Cardiac muscle cell (in vitro differentiated cells and primary cell): ENCODE measurements at places on chromosomes 11 and 22. TPM values are rescaled to one million over a fixed set of nuclear protein-coding genes. Genes with fewer than 3 reads are reported as not detected.

MUC2 gene
- 0.03 TPM in 1 of 2 replicates, not detected in the other for total RNA-seq

GRCh38 chr22:35921777-35922176 lies 106.8 kb downstream of the RBFOX2 start:
- peak overlapping the region; percentile 71 for H3K27ac ChIP-seq
- H3K4me3 ChIP-seq = no peak overlapping the region
- no peaks in the 10 kb centered on the region for H3K36me3 ChIP-seq
- peak; percentile 81 for DNase-seq
- H3K27me3 ChIP-seq = no peaks in the 10 kb centered on the region
- peaks cover 46% of the 10 kb centered on the region for H3K4me1 ChIP-seq

- no peak for DNase-seq
- H3K4me3 ChIP-seq = no peak overlapping the region
- H3K4me1 ChIP-seq = no peaks in the 10 kb centered on the region
- H3K27ac ChIP-seq = no peak overlapping the region
These were observed 100.0 kb downstream of the CCDC34 start for GRCh38 chr11:27263046-27263445.

- H3K27me3 ChIP-seq = no peaks in the 10 kb centered on the region
- DNase-seq = peak; percentile 76
- H3K36me3 ChIP-seq = peaks cover 3% of the 10 kb centered on the region
- H3K4me1 ChIP-seq = peaks cover 6% of the 10 kb centered on the region
- peak within 1 kb of the TSS; percentile 59 for H3K4me3 ChIP-seq
- H3K27ac ChIP-seq = peak within 1 kb of the TSS; percentile 2
These were observed at the start of gene LRFN4 for GRCh38 chr11:66856496-66857233. Gene LRFN4, plus strand, starts transcription at chr11:66857064. Its CDS starts 681 bp downstream, at chr11:66857745.

ADM gene
- total RNA-seq = 79.6 and 144 TPM in 2 replicates
